ENCODE measurements at places on chromosomes 13 and 19.
A peak's percentile ranks its signal among the peaks of the same experiment; 100 is the strongest.

DNA sequence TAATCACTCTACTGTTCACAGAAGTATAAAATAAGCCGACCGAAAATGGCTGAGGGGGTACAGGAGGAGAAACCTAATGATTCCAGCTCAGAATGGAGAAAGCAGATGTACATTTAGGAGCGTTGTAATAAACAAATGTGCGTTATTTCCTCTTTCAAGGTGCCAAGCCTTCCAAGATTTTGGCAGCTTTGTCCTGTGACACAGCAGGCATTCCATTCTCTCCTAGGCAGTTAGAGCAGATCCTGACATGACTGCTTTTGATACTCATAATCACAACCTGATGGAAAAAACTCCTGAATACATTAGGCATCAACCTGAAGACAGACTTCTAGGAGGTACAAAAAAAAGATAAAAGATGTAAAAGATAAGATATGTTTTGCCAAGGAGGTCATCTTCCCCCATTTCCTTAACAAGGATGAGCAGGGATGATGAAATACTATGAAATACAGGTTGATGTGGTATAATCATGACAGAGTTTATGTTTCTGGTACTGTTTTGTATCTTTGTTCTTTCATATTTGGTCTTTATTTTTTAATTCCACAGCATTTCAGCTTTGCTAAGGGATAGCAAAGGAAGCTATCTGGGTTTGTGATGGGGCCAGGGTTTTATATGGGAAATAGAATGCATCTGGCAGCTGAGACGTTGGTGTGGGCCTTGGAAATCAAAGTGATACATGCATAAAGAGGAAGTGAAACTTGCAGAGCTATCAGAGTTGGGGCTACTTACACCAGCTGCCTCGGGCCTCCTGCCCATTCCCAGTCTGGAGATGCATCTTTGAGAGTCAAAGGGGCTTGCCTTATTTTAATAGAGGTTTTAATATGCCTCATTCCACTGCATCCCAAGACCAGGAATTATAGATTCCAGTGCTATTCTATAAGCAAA is 222.5 kb downstream of the OXGR1 start:
- DNase-seq: no peak

DNA sequence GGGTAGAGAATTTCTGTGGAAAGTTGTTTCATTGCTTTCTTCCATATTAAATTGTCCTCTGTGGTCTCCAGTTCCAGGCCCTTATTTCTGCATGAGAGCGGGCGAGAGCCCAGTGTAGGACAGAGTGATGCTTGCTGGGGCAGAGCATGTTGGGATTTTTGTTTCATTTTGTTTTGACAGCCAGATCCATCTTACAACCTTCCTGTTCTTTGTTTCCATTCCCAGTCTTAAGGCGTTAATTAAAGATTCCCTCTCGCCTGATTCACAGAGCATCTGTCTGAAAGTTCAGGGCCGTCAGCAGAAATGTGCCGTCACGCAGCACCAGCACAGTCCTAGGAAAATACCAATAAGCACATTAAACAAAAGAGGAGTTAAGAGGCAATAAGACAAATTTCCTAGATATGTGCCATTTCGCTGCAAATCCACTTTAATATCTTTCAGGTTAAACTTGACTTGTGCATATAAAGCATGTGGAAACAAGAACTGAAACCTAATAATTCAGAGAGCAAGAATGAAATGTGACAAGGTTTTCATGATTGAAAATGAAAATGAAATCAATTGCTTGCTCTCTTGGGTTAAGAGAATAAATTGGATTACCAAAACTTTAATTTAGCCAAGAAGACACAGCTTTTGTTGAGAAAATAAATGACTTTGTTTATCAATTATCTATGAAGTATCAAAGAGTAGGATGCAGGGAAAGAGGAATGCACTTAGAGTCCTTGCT is 210.7 kb upstream of the SLC10A2 start:
- no peak for DNase-seq

- DNase-seq: peak; percentile 67
Observed at GRCh38 chr13:99033814-99034213, 56.0 kb upstream of the DOCK9 start.

DNA sequence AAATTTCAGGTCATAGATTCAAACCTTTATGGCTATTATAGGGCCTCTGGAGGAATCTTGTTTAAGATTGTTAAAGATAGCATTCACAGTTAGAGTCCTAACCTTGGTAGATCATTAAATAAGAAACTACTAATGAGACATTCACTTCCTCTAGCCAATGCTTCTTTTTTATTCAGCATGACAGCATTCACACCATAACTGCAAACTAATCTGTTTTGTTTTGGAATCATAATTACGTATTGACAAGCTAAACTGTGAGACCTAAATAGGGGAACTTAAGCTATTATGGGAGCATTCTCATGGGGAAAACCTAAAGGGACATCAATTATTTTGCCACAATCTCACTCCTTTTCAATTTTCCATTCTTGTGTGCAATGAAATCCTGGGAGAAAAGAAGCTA is 653.8 kb downstream of the PCDH9 start:
- DNase-seq: no peak

GRCh38 chr19:10544753-10545251 is 1.1 kb downstream of the ATG4D start:
- DNase-seq: no peak

DNA sequence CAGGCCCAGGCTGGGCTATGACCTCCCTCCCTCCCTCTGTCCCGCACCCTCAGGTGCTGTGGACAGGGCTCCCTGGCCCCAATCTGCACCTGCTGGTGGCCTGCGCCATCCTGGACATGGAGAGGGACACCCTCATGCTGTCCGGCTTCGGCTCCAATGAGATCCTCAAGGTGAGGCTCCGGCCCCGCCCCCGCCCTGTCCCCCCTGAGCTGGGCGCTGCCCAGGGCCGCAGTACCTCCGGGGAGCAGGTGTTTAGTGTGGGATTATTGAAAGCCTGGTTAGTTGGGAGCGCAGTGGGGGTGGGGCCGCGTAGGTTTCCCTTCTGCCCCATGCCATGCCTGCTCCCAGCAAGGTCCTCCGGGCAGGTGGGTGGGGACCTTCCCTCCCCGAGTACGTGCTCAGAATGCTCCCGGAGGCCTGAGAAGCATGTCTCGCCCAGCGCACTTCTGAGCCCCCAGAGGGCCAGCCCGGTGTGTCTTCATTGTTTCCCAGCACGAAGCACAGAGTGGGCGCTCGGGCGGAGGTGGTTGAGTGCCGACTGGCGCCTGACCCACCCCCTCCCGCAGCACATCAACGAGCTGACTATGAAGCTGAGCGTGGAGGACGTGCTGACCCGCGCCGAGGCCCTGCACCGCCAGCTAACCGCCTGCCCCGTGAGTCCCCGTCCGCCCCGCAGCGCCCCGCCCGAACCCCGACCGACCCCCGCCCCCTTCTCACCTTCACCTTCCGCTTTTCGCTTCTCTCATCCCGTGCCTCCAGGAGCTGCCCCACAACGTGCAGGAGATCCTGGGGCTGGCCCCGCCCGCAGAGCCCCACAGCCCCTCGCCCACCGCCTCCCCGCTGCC is 8.8 kb downstream of the IL4I1 start:
- peak; percentile 85 for DNase-seq

DNA sequence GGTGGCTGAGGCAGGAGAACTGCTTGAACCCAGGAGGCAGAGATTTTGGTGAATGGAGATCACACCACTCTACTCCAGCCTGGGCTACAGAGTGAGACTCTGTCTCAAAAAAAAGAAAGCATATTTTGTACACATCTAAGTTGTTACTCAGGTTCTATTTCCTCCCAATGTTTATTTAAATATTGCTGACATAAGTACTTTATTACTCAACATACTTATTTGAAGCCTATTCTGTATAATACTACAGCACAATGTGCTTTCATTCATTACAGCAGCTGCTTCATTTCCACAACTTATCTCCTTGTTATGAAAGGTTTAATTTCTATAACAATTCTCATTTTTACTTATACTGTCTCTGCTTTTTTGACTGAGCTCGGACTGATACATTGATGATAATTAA is 495.7 kb downstream of the SLITRK1 start:
- DNase-seq: no peak

DNA sequence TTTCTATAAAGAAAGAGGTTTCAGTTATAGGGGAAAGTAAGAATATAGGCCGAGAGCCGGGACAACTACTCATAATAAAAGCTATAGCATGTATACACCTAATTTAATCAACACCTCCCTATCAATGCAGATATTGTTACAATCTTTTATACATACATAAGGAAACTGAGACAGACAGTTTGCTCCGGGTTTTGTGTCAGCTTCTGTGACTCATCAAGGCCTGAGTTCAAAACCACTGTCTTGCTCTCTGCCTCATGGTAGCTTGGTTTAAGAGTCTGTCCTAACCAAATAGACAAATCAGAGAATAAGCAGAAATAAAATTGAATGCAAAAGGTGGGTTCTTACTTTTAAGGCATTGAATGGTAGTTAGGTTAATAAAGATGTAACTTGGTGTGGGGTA is 222.9 kb downstream of the GGACT start:
- DNase-seq: no peak

DNA sequence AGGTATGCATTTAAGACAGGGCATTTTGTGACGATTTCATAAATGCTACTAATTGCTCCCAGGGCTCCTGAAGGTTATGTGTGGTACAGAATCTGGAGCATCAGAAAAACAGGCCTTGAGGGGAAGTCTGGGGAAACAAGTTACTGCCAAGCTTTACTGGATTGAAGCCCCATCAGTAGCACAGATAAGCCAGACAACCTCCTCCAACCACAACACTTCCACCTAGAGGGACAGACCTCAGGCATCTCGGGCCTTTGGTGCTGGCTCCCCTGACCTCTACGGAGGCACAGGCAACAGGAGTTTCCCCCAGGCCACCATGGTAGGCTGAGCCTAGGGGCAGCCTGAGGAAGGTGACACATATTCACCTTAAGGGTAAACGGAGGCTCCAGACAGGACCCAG is 54.1 kb downstream of the ABCC4 start:
- DNase-seq: no peak

DNA sequence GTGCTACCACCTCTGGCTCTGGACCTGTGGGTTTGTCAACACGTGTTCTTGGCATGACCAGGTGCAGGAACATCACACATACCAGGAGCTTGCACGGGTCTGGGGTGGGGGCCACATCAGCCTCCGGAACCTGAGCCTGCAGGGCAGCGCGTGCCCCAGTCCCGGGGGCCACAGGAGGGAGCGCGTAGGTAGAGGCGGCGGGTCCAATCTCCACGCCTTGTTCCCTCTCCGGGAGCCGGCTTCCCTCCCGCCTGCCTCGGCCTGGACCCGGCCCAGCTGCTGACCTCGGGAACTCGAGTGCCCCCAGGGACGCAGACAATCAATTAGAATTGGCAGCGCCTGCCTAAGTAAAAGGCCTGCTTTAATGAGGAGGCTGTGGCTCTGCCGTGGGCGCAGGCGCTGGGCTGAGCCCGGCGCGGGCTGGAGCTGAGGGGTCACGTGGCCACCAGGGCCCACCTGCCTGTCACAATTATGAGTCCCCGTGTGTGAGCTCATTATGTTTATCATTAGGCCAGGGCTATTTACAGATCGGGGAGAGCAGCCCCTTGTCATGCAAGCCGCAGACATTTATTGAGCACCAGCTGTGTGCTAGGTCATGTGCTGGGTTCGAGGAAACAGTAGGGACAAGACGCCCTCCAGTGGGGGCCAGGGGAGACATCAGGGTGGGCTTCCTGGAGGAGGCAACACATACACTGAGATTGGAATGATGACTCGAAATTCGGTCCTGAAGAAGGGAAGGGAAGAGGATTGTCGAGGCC is 32.2 kb upstream of the TNFAIP8L1 start:
- no peak for DNase-seq

- DNase-seq: no peak
Observed at GRCh38 chr19:35909684-35910035, 1.6 kb upstream of the TYROBP start.

- DNase-seq: peak; percentile 50
Observed at GRCh38 chr13:98143601-98144026, 720 bp downstream of the FARP1 start.

DNA sequence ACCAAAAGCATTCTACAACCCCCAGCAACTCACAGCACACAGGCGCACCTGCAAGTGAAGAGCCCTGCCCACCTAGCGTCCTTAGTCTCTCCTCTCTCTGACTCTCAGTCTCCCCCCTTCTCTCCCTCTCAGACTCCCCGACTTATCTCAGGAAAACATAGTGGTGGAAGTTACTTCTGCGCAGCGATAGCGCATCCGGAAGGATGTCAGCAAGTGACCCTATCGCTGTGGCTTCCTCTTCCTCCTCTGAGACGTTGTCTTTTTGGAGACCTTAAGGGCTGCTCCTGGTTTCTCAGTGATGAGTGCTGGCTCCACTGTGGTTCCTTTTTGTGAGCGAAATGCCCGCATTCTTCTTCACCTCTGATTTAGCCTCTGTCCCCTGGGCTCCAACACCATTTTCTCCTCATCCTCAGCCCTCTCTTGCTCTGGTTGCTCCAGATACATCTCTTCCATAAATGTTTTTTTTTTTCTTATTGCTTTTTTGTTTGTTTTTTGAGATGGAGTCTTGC is 1.4 kb upstream of the YIF1B start:
- DNase-seq: no peak

- DNase-seq: peak; percentile 96
Observed at GRCh38 chr13:95494082-95494681, 58.3 kb upstream of the CLDN10 start.

GRCh38 chr13:100522618-100523309 is 65.8 kb downstream of the GGACT start:
- no peak for DNase-seq

GRCh38 chr19:33133438-33134031 is 1.6 kb downstream of the WDR88 start:
- DNase-seq: no peak

Data from HT-29 (cell line).